ENCODE measurements at places on chromosomes 1 and 21.
A peak's percentile ranks its signal among the peaks of the same experiment; 100 is the strongest.

DNA sequence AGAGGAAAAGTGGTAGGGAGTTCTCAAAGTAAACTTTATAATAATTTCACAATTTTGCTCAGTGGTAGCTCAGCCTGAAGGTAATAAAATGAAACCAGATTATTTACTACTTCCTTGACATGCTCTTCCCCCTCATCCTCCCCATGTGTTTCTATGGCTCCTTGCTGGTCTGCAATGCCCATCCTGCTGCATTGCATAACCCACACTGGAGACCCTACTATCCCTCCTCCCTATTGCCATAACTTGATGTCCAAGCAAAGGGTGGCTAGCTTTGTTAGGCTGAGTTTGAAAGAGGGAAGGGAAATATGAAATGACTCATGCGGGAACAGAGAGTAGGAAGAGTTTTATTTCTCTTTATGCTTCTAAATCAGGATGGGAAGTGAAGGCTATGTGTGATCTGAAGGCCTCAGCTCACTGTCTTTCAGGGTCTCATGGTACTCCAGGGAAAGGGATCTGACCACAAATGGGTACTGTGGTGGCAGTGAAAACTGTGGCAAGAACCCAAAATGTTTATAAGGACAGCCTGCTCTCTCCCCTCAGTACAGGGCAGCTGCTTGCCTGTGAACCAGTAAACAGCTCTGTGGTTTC lies 36.4 kb upstream of the HSD17B7 start:
- DNase-seq = no peak

GRCh38 chr1:245978915-245979314 lies 528.2 kb downstream of the SMYD3 start:
- no peak for DNase-seq

DNA sequence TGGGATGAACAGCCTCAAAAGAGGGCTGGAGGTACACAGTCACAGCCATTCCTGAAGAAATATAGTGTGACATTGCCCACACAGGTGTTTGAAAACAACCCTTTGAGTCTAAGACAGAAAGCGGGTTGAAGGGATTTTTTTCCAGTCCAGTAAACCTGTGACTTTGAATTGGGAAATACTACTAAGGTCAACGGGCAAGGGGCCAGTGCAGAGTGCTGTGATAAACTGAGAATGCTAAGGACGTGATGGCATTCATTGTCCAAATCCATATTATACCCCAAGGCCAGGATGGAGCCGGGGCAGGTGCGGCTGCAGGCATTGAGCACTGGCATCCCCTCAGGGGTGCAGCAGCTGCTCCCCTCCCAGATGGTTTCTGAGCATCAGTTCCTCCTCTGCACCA lies 36.6 kb downstream of the KIAA0040 start:
- DNase-seq = no peak

GRCh38 chr1:7171168-7171567 lies 385.9 kb downstream of the CAMTA1 start:
- no peak for DNase-seq

GRCh38 chr1:19042675-19043578 lies 86.5 kb upstream of the IFFO2 start:
- peak; percentile 38 for DNase-seq

- DNase-seq = no peak
Measured at GRCh38 chr1:169513208-169513607, 27.5 kb upstream of the SLC19A2 start.

DNA sequence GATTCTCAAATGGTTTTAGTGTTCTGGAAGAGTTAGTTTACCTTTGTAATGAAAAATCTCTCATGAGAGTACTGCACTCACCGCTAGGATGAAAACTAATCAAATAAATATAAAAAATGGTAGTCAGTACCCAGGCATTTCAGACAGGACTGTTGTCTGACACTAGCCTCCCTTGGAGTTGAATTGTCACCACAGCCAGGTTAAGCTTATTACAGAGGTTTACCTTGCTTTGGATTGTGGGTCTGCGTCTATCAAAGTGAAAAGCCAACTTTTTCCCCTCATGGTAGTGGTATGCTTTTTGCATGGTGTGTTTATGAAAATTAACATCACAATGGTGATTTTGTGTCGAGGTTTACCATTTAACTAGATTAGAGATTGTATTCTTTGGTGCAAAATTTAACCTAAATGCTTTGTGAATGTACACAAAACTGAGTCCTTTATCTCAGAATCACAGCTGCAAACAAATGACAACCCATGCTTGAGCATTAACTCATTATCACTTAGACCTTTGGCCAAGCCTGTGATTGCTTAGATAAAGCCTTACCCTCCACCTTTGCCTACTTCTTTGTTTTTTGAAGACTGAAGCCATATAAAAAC lies 20.1 kb downstream of the RAP1A start:
- DNase-seq = no peak

- no peak for DNase-seq
Measured at GRCh38 chr1:6490181-6491080, 1.0 kb downstream of the PLEKHG5 start.

- no peak for DNase-seq
Measured at GRCh38 chr1:165883056-165883455, 55.6 kb downstream of the UCK2 start.

DNA sequence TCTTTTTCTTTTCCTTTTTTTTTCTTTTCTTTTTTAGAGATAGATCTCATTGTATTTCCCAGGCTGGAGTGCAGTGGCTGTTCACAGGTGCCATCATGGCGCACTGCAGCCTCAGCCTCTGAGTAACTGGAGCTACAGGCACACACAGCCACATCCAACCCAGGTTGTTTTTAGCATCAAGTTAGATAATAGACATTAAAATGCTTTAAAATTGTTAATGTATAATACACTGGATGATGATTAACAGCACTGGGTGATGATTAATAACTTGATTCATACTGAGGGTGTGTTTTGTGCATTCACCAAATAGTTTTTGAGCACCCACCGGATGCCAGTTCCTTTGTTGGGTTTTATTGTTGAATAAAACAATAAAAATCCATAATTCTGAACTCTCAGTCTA lies 75.2 kb downstream of the BEND5 start:
- DNase-seq = no peak

- DNase-seq = no peak
Measured at GRCh38 chr1:7856345-7856744, 3.5 kb upstream of the UTS2 start.

DNA sequence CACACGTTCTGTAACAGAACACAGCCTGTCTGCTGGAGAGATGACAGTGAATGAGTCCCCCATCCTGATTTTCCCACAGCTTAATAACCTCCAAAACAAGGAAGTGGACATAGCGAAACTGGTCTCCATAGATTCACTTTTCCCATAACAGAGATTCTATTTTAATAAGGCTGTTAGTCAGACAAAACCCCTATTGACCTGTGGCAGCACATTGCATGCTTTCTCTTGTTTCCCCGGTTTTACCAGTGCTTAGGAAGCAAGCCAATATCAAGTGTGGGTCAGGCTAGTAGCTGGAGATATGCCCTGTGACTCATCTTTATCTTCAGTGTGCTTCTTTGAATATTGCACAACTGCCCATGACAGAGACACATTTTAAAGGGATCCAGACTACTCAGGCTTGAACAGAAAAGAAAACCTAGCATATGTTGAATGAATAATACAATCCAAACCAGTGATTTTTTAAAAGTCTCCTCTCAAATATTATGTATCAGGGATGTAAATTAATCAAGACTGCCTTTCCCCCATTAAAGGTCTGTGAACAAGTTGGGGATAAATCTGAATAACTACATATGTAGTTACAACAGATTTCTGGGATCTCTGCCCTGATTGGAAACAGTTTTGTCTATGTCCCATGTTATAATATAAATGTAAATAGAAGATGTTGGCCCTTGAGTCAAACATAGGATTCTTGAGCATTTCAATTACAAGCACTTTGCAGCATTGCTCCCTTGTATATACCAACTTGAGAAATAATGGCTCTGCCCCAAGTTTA lies 11.9 kb upstream of the CLDN8 start:
- no peak for DNase-seq

DNA sequence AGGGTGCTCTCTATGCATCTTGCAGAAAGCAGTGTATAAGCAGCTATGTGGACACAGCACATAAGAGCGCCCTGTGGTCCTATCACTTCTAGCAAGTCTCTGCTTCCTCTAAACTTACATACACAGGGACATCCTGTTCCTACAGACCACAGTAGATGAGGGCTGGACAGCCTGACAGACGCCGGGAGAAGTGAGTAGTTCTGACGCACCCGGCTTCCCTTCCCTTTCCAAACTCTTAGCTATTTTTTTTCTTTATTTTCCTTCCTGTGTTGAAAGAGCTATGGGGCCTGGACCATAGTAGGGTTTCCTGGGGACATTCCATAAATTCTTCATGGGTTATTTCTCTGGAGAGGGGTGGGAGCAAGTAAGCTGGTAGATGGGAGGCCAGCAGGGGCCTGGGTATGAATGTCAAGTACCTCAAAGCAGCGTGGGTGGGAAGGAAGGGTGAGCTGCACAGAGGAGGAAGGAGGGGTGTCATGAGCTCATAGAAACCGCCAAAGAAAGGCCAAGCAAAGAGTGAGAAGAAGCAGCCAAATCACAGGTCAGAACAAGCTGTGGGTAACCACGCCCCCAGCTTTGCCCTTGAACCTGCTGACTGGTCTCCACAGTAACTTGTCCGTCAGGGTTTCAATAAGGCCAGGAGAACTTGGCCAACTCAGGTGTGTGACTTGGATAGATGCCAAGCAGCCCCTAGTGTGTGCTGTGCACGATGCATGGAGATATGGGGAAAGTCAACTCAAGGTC lies 36.6 kb downstream of the PLXNA2 start:
- DNase-seq = peak; percentile 89

DNA sequence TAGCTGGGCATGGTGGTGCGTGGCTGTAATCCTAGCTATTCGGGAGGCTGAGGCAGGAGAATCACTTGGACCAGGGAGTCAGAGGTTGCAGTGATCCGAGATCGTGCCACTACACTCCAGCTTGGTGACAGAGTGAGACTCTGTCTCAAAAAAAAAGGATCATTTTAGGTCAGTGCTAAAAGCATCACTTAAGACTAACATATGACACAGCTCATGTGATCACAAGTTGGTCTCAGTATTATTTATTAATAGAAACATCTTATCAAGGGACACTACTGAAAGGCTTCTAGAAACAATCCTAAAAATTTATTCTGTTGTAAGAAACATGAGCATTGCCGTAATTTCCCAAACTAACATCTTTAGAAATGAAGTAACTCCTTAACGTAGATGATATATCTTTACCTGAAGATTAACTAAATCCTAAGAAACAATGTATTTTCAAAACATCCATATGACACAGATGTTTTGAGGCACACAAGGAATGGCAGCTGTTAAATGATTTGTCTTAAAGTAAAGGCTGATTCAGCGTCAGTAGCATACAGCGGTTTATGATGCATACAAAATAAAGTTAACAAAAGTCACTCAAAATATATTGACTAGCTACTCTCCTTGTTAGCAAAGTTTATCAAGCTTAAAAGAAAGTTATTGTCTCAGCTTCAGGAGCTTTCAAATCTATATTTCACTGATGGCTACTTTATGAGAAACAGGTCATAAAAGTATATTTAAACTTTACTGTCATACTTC lies 2.6 kb downstream of the NIBAN1 start:
- DNase-seq = no peak

DNA sequence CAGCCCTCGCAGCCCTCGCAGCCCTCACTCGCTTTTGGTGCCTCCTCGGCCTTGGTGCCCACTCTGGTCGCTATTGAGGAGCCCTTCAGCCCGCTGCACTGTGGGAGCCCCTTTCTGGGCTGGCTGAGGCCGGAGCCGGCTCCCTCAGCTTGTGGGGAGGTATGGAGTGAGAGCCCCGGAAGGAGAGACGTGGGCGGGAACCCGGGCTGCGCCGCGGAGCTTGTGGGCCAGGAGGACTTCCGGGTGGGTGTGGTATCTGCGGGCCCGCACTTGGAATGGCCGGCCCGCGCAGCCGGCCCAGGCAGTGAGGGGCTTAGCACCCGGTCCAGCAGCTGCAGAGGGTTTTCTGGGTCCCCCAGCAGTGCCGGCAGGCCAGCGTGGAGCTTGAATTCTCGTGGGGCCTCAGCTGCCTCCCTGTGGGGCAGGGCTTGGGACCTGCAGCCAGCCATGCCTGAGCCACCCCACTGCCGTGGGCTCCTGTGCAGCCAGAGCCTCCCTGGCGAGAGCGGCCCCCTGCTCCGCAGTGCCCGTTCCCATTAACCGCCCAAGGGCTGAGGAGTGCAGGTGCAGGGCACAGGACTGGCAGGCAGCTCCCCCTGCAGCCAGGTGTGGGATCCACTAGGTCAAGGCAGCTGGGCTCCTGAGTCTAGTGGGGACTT lies 9.9 kb upstream of the CFHR2 start:
- no peak for DNase-seq

DNA sequence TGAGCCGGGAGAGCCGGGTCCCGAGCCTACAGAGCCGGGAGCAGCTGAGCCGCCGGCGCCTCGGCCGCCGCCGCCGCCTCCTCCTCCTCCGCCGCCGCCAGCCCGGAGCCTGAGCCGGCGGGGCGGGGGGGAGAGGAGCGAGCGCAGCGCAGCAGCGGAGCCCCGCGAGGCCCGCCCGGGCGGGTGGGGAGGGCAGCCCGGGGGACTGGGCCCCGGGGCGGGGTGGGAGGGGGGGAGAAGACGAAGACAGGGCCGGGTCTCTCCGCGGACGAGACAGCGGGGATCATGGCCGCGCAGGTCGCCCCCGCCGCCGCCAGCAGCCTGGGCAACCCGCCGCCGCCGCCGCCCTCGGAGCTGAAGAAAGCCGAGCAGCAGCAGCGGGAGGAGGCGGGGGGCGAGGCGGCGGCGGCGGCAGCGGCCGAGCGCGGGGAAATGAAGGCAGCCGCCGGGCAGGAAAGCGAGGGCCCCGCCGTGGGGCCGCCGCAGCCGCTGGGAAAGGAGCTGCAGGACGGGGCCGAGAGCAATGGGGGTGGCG lies 371 bp downstream of the ARID1A start:
- DNase-seq = no peak

- no peak for DNase-seq
Measured at GRCh38 chr1:32335535-32335789, 571 bp downstream of the MARCKSL1 start.

- DNase-seq = no peak
Measured at GRCh38 chr1:229110986-229111385, 159.9 kb upstream of the RAB4A start.

DNA sequence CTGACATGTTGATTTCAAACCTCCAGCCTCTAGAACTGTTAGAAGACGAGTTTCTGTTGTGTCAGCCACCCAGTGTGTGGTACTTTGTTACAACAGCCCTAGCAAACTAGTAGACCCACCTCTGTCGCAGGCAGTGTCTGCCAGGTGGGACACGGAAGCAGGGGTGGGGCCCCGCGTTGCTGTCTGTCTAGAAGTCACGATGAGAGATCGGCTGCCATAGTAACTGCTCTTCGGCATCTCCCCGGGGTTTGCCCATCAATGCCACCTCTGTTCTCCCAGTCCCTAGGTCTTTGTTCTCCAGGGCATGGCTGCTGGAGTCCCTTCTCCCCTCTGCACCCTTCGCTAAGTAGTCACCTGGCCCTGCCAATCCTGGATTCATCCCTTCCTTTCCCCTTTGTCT lies 15.2 kb upstream of the CLSTN1 start:
- DNase-seq = no peak
